ENCODE measurements at places on chromosomes 1 and 21. TPM values are rescaled to one million over a fixed set of nuclear protein-coding genes. Genes with fewer than 3 reads are reported as not detected.

The NUAK2 gene
- total RNA-seq = 12.4 TPM

The KIF14 gene
- 28.3 TPM for total RNA-seq

The SERPINC1 gene
- 0.23 TPM for total RNA-seq

The TAS1R3 gene
- total RNA-seq = 0.78 TPM

The PTGER3 gene
- total RNA-seq = not detected

- no peak for DNase-seq
Observed at GRCh38 chr1:183353597-183353996, 64.6 kb downstream of the NMNAT2 start.

GRCh38 chr1:91537281-91537986, 36.8 kb downstream of the CDC7 start:
- no peak for DNase-seq

- no peak for DNase-seq
Observed at GRCh38 chr1:153375511-153375910, at the start of gene S100A12. S100A12 (minus strand) TSS chr1:153375621; CDS start chr1:153374592, 1,029 bp downstream.

DNA sequence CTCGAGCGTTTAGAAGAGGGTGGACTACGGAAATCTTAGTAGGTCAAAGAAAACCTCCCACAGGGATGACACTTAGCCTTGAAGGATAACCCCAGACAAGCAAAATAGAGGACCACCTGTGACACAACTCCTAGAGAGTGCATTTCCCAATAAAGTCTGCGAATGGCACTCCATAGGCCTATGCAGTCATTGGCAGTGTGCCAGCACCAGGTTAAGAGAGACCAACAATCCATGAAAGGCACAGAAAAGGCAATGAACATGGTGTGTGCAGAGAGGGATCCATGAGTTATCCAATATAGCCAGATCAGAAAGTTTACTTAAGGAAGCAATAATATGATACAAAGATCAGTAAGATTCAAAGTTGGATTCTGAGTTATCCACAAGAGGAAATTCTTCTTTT, 45.2 kb upstream of the FMO2 start:
- no peak for DNase-seq

Measured in activated CD4-positive, alpha-beta memory T cell treated with anti-CD3 and anti-CD28 coated beads, Interleukin-2, amount 10 ng/mL, durations not matched to agents 7 days and 5 days (primary cell).